ENCODE measurements at places on chromosomes 16 and 17. TPM values are rescaled to one million over a fixed set of nuclear protein-coding genes. Genes with fewer than 3 reads are reported as not detected.

The VAT1L gene
- 43.1 TPM for total RNA-seq

The GRAP gene
- 0.23 TPM for total RNA-seq

The ENPP7 gene
- total RNA-seq: not detected

The CXCL16 gene
- 0.37 TPM for total RNA-seq

The SCNN1G gene
- total RNA-seq: not detected

The ATP2C2 gene
- not detected for total RNA-seq

The FAM83G gene
- total RNA-seq: 25.9 TPM
